Islet precursor cell (in vitro differentiated cells): ENCODE measurements at places on chromosomes 2 and 18.

GRCh38 chr18:4231260-4231659, 223.8 kb downstream of the DLGAP1 start:
- DNase-seq, result no peak

DNA sequence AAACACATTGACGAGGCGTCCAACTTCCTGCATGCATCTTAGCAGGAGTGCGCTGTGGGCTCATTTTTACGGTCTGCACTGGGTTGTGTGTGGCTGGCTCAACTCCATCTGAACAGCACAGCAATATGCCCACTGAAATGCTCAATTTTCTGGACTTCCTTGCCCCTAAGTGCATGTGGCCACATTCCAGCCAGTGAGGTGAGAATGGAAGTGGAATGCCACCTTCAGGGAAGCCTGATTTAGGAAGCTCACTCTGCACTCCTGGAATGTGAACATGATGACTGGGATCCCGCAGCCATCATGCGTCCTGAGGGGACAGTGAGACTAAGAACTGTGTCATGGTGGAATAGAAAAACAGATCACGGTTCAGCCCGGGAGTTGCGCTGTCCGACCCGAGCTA, 76.2 kb downstream of the PSMG2 start:
- no peak for DNase-seq

GRCh38 chr18:70758780-70759179, 469.9 kb downstream of the SOCS6 start:
- no peak for DNase-seq

DNA sequence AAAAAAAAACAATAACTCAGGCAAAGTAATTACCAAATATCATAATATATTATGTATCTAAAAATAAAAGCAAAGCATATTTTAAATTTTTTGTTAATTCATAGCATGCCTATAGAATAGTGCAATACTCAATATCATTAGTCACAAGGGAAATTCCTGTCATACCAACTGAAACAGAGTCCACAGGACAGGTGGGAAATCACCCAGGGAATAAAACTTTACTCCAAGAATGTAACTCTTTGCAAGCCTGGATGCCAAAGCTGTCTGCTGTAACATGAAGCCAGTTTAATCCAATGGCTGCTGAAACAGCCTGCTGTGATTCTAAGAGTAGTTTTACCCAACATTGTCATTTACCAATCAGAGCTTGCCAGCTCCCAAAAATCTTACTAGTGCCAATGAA, 40.0 kb upstream of the SULT1C3 start:
- DNase-seq, result no peak

- no peak for DNase-seq
These were observed 15.5 kb downstream of the WDFY1 start for GRCh38 chr2:223929571-223930102.

DNA sequence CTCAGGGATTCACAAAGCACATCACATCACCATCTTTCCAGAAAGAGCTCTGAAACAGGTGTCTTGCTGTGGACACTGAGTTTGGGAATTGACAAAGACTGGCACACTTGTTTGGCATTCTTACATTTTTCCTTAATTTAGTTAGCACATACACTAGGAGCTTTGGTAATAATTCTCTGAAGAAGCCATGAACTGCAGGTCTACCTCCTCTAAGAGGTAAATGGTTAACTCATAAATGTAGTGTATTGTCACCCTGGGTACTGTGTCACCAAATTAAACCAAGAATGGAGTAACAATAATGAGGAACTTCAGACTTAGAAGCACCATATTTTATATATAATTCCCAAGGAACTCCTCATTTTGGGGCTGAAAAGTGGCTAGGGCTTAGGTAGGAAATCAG, 22.6 kb downstream of the EIF4E2 start:
- DNase-seq, result no peak

GRCh38 chr2:225597911-225598310, 198.4 kb downstream of the NYAP2 start:
- no peak for DNase-seq

DNA sequence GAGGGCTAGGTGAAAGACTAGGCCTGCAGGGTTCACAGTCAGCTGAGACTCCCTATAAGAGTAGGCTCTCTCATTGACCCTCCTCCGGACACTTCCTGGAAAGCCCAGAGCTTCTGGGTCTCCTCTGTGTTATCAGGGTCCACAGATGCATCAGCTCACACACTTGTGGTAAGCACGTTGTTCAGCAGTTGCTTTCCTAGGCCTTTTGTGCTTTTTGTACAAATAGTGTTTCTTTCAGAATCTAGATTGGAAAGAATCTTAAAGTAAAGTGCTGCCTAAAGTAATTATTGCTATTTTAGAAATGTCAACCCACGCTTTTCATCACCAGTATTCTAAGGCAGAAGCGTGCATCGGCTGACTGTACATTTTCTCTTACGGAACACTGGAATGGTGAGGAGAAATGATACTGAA, 15.5 kb downstream of the SLC9A2 start:
- DNase-seq, result no peak
